ENCODE measurements at places on chromosomes 11 and 22.

DNA sequence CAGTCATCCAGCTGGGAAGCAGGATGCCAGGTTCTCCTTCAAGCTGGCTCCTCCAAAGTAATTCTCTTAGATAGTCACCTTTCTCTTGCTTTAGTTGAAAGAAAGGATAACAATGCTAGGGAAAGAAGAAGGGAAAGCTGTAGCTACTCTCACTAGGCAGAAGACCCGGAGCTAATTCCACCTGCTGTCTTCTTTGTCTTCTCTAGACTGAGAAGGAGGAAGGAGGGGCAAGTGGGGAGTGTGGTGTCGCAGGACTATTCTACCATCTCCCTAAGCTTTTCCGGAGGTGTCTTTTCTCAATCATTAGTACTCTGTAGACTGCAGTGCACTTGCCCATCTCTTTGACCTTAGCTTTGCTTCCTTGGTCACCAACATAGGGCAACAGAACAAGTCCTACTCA, 162.8 kb downstream of the NCAM1 start:
- no peak for DNase-seq

DNA sequence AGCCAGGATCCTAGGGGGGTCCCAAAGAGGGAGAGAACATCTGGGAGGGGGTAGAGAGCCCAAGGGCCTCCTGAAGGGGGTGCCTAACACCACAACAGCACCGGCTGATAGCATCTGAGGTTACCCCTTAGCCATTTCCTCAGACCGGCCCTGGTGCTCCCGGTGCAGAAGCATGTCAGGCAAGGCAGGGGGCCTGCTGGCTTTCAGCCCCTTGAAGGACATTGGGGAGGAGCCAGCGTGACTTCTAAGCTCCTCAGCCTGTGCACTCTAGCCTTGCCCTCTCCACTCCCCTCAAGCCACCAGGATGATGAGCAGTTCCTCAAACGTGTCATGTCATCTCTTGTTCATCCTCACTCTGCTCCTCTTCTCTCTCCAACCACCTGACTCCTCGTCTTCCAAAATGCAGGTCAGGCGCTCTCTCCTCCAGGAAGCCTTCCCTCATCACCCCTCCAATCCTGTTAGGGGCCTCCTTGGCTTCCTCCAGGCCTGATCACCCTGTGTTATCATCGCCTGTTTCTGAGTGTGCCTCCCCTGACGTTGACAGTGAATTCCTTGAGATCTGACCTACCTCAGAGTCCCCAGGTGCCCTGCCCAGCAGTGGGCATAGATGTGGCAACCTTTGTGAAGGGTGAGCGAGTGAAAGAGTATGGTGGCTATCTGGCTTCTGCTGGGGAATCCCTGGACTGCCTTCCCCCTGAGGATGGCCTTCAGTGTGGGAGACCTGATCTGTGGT, 6.1 kb downstream of the P2RY2 start:
- no peak for DNase-seq

GRCh38 chr11:111966678-111967077, 29.5 kb downstream of the DIXDC1 start:
- no peak for DNase-seq

DNA sequence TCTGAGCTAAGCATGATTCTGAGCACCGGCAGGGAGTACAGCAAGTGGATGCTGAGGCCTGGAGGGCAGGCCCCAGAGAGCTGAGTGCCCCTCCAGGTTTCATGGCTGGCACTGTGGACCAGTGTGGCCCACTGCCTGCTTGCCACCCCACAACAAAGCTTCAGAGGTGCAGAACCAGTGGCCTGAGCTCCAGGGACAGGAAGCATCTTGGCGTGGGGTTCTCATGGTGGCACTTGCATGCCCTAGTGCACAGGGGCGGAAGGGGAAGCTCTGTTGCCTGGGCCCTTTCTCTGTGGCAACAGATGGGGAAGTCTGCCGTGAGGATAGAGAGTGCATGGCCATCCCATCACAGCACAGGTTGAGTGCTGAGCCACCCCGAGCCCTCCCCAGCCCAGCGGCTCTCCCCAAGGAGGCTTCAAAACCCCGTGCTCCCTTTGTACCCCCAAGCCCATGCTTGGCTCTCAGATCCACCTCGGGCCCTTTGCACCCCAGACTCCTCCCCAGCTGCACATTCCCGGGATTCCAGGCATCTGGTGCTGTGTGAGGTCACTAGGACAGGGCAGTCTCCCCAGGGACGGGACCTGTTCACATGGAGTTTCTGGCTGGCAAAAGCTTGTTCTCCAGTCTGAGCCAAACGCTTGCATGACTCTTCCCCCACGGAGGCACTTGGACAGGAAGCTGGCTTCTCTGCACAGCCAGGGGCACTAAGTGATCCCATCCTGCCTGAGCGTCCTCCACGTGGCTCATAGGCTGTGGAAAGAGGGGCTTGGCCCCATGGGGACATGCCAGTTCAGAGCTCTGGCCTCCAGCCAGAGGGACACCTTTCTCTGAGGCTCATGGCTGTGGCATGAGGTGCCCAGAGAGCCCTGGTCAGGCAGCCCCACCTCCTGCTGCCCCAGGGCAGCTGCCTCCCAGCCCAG, 4.2 kb downstream of the SLC25A1 start:
- DNase-seq: no peak

- DNase-seq: no peak
Measured at GRCh38 chr11:68314203-68315170, 2.1 kb downstream of the LRP5 start.

DNA sequence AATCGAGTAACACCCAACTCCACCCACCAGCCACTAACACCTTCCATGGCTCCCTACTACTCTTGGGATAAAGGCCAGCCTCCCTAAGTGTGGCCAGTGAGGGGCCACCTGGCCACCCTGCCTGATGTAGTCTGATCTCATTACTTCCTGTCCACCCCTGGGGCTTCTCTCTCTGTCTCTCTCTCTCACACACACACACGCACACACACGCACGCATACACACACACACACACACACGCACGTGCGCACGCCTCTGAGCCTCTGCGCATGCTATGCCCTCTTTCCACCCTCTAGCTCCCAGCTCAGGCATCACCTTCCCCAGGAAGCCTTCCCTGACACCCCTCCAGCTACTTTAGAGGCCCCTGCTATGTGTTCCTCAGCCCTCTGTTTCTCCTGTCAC, 3.9 kb downstream of the MFNG start:
- DNase-seq: no peak

DNA sequence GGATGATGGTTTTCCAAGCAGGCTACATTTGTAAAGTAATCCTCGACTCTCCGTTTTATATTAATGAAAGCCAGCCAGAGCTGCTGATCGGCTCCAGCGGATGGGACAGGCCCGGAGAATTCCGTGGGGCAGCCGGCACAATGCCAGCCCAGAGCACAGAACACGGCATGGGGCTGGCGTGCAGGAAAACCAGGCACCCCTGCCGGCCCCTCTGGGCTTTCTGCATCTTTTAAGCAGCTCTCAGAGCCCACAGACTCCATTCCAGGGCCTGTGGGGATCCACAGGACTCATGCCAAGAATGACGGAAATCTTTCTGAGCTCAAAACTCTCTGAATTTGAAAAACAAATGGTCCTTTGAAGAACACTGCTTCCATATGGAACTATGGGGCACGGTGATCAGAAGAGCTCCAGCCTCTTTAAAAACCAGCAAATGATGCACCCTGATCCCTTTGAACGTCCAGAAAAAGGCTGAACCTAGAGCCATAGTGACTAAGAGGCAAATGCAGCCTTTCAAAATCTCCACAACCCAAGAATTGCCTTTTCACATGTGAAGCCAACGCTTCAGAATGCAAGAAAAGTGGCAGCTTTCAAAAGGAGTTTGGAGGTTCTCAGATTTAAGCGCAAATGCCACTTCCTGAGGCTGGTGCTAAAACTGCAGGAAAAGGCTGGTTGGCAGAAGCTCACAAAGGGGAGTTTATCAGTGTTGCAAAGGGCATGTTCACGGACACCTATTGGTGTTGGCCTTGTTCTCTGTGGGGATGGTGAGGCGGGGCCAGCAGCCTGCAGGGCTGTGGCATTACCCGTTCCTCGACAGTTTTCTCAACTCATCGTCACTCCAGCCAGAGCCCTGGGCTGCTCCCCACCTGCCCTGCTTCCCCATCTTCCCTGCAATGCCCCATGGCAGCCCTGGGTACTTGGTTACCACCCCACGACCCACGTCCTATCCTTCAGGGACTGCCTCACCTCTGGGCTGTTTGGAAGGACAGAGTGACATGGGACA, 212.5 kb downstream of the CTTN start:
- DNase-seq: no peak

- DNase-seq: no peak
Measured at GRCh38 chr11:62190011-62190410, at the start of gene SCGB1D1. Gene SCGB1D1, plus strand, starts transcription at chr11:62190216. Its CDS starts 69 bp downstream, at chr11:62190285.

DNA sequence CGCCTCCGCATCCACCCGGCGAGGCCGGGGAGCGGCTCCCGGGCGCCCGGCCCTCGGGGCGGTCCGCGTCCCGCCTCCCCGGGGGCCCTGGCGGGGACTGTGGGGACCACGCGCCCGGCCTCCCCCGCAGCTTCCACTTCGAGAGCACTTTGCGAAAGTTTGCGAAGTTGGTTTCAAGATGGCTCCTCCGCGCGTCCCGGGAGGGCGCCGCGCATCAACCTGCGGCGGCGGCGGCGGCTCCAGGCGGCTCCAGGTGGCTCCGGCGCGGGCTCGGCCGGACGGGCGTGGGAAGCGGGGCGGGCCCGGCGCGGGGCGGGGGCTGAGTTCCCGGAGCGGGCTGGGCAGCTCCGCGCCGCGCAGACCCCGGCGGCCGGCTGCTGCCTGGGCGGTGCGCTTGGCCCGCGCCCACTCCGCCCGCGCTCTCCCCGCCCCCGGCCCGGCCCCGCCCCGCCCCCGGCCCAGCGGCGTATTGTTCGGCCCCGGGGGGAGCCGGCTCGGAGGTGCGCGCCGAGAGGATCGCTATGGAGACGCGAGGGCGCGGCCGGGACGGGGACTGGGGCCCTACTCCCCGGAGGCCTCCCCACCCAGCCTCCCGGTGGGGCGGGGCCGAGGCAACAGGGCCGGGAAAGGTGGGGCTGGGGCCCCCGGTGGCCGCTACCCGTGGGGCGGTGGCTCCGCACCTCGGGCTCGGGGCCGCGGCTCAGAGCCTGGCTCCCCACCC, at the start of gene CELSR1:
Gene CELSR1, minus strand, starts transcription at position 396 of the 721 bp plus-strand sequence. CDS start 450 bp downstream, outside the sequence.
- peak; percentile 59 for DNase-seq

- DNase-seq: peak; percentile 29
Measured at GRCh38 chr22:47092896-47093311, 330.5 kb downstream of the TBC1D22A start.

- DNase-seq: no peak
Measured at GRCh38 chr22:27336151-27337090, 465.1 kb downstream of the MN1 start.

GRCh38 chr11:75783416-75784084, 15.0 kb downstream of the DGAT2 start:
- no peak for DNase-seq

DNA sequence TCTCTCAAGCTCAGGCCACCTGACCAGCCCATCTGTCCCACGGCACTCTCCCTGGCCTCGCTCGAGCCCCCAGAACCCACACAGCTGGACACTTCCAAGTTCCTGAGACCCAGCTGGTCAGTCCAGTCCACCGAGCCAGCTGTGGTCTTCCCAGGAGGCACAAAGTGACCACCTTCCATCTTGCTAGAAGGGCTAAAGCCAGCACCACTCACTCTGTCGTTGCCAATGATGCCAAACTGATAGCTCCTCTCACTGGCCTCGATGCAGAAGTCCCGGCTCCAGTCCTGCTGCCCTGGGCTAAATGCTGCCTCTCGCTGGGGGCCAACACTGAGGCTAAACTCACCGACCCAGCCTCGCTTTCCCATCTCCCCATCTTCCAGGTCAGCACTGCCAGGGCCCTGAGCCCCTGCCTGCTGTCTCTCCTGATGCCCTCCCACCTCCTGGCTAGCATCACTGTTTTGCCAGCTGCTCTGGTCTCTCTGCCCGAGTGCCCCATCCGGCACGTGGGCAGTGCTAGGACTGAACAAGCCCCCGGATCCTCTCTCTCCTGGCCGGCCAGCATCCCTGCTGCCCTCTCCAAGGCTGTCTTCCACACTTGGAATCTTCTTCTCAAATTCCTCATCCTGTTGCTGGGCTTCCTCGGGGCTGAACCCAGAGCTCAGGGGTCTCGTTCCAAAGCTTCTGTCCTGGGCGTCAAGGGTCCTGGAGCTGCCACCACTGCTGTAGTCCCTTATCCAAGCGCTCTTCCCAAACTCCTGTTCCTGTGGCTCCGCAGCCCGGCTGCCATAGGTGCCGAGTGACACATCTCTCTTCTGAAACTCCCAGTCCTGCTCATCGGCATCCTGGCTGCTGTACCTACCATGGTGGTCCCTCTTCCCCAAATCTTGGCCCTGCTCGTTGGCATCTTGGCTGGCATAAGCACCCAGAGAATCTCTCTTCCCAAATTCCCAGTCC, 15.4 kb downstream of the TNKS1BP1 start:
- no peak for DNase-seq

DNA sequence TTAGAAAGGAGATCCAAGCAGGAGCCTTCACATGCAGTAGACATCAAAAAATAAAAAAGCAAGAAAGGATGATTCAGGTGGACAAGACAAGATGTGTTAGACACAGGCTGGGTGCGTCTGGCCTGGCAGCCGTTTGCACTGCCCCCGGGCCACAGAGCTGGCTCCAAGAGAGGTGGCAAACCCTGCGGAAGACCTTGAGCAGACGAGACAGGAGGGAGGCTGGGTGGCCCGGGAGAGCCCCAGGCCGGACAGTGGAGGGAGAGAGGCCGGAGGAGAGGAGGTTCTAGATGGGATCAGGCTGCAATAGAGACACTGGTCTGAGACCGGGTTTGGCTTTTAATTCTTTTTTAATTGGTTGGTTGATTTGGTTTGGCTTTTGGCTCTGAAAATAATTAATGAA, 69.6 kb upstream of the TTLL12 start:
- no peak for DNase-seq

- no peak for DNase-seq
Measured at GRCh38 chr11:35126000-35126878, 12.7 kb upstream of the CD44 start.

GRCh38 chr11:44466531-44467205, 98.8 kb upstream of the CD82 start:
- DNase-seq: no peak

DNA sequence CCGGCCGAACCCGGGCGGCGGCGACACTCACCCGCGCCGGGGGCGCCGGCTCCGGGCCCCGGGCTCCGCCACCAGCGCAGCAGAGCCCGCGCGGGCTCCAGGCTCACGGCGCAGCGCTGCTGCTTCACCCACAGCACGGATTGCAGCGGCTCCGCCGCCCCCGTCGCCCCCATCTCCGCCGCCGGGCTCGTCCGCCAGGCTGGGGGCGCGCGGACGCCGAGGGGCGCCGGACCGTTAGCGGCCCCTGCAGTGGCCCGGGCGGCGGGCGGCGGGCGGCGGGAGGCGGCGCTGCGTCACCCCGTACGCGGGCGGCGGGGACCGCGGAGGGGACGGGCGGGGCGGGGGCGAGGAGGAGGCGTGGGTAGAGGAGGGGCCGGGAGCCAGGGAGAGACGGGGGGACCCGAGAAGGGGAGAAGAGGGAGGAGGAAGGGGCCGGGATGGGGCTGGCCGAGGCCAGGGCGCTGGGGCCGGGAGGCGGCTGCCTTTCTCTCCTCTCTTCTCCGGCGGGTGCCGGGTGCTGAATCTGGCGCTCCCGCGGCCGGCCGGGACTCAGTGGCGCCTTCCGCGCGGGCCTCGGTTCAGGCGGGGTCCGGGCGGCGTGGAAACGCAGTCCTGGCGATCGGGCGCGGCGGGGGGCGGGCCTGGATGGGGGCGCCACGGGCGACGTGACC, at the start of gene CERK:
Gene CERK, minus strand, starts transcription at position 277 of the 671 bp plus-strand sequence. Its CDS starts 104 bp downstream, at position 173.
- DNase-seq: peak; percentile 61

GRCh38 chr11:14655435-14655834, 11.8 kb downstream of the PDE3B start:
- DNase-seq: no peak

GRCh38 chr11:65096926-65097325, 912 bp downstream of the VPS51 start:
- no peak for DNase-seq

GRCh38 chr11:106789406-106789805, 228.9 kb downstream of the GUCY1A2 start:
- DNase-seq: no peak

GRCh38 chr11:121904148-121904547, 211.9 kb downstream of the BLID start:
- DNase-seq: no peak
